NCI-H446 (cell line): ENCODE measurements at places on chromosomes 2 and 18.

GRCh38 chr2:16071865-16072637 is 131.7 kb downstream of the MYCN start:
- no peak for DNase-seq

DNA sequence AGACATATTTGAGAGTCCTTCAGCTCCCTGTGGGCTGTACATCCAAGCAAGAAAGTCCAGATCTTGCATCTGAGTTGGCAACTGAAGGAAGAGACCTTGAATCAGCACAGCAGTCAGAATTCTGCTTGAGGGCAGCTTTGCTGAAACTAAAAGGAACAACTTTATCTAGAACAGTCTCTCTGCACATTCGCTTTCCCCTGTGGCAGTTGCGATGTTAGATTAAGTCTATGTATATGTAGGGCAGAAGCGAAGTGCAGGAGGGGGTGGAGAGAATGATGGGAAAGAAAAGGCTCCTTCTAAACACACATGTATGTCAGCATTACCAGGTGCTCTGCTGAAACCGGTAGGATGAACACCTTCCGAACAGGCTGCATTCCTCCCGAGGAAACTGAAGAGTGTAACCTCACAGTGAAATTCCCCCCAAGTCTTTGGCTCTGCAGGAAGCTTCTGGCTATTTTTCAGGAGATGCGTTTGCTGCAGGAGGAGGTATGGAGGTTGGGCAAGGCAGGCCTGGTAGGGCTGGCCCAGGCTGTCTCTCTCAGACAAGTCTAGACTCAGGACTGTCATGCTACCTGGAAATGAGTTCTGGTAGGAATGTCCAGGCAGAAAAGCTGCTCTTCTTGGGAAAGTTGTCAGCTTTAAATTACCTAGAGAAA is 70.0 kb upstream of the ATL2 start:
- no peak for DNase-seq

- no peak for DNase-seq
Observed at GRCh38 chr2:154457286-154457685, 241.2 kb upstream of the KCNJ3 start.

- DNase-seq, result no peak
Observed at GRCh38 chr2:218230882-218231281, 13.9 kb downstream of the ARPC2 start.

- no peak for DNase-seq
Observed at GRCh38 chr2:22604136-22604535, 780.8 kb upstream of the KLHL29 start.

DNA sequence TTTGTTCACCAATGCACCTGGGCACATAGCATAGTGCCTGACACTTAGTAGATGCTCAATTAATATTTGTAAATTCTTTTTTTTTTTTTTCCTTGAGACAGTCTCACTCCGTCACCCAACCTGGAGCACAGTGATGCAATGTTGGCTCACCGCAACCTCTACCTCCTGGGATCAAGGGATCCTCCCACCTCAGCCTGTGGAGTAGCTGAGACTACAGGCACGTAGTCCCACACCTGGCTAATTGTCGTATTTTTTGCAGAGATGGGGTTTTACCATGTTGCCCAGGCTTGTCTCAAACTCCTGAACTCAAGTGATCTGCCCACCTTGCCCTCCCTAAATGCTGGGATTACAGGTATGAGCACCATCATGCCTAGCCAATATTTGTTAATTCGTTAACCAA is 23.2 kb upstream of the LPIN2 start:
- no peak for DNase-seq

- DNase-seq, result no peak
Observed at GRCh38 chr2:62141142-62141740, 54.7 kb upstream of the B3GNT2 start.

DNA sequence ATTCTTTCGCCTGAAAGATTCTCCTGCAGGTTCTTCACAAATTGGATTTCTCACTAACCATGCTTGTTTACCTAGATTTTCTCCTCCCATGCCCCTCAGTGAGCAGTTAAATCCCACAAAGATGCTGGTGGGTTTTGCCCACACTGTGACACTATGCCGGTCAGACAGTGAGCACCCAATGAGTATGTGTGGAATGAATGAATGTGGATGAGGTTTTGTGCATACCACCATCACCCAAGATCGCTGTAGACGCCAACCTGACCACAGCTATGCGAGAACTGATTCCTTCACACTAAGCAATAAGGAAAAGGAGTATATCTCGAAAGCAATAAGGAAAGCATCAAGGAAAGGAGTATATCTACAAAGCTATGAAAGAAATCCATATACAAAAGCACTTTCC is 116.7 kb downstream of the PID1 start:
- DNase-seq, result no peak

DNA sequence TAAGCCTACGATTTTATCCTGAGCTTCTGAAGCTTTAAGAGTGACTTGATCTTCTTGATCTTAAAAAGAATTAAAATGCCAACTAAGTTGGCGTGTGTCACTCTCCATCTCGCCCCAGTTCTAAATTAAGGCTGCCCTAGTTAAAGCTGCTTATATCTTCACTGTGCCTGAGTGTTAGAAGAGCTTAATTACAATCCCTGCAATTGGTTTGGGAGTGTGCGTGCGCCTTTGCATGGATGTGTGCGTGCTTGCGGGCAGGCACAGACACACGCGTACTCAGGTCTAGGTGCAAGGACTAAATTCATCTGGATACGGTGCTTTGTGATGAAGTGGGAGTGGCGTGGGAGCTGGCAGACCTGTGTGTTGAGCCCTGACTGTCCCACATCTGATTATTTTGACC is 201.5 kb downstream of the FAM210A start:
- DNase-seq, result no peak
